Activated effector memory CD4-positive, alpha-beta T cell treated with anti-CD3 and anti-CD28 coated beads, Interleukin-2, amount 50 U/mL, for 16 hours (primary cell): ENCODE measurements at places on chromosomes 16 and 17.

- no peak for DNase-seq
Observed at GRCh38 chr17:50468304-50469207, at the start of gene CHAD. Gene CHAD, minus strand, starts transcription at chr17:50468880. Its CDS starts 67 bp downstream, at chr17:50468813.

DNA sequence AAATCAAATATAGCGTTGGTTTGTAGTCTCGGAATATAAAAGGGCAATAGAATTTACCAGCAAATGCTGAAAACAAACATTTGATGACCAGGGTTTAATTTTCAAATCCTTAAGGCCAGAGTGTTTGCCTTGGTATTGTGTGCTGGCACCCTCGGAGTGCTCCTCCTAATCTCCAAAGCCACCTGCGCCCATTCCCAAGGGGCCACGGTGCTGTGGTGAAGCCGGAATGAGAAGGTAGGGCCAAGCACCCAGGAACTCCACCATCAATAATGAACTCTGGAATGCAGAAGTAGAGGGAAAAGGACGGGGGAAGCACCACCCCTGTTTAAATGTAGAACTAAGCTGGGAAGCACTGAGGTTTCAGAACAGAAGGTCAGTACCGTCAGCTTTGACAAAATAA lies 51.9 kb downstream of the COG7 start:
- DNase-seq: no peak

- no peak for DNase-seq
Observed at GRCh38 chr16:87954361-87954760, 3.1 kb downstream of the BANP start.

GRCh38 chr16:48446534-48446920 lies 61.3 kb upstream of the SIAH1 start:
- DNase-seq: no peak

GRCh38 chr16:85055493-85056210 lies 28.1 kb downstream of the KIAA0513 start:
- DNase-seq: peak; percentile 85

GRCh38 chr17:65685110-65685509 lies 123.7 kb upstream of the AXIN2 start:
- no peak for DNase-seq

GRCh38 chr16:67942200-67942509 lies 1.8 kb downstream of the LCAT start:
- DNase-seq: peak; percentile 74
